GM23338 (cell line): ENCODE measurements at places on chromosomes 5 and 9.

DNA sequence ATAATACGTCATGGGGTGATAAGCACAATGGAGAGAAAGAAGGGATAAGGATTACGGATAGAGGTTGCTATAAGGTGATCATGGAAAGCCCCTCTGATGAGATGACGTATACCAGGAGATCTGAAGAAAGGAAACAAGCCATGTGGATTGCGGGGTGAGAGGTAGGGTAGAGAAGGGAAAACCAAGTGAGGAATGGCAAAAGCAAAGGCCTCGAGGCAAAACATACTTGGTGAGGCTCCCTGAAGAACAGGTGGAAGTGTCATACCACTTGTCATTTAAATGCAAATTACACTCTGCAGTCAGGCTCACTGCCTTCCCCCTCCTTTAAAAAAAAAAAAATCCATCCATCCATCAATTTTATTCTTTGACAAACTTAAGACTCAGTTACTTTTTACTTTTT lies 420.8 kb downstream of the RAB3C start:
- no peak overlapping the region for H3K4me3 ChIP-seq
- peak; percentile 68 for DNase-seq
- H3K4me1 ChIP-seq = peaks cover 18% of the 10 kb centered on the region
- H3K27me3 ChIP-seq = no peaks in the 10 kb centered on the region
- peak overlapping the region; percentile 48; the same call in 1 of the 2 replicates for H3K27ac ChIP-seq

GRCh38 chr5:159953609-159954008 lies 37.3 kb downstream of the ADRA1B start:
- no peak for DNase-seq
- H3K4me1 ChIP-seq = no peaks in the 10 kb centered on the region
- H3K27me3 ChIP-seq = no peaks in the 10 kb centered on the region
- H3K36me3 ChIP-seq = no peaks in the 10 kb centered on the region
- H3K27ac ChIP-seq = no peak overlapping the region
- no peak overlapping the region for H3K4me3 ChIP-seq

DNA sequence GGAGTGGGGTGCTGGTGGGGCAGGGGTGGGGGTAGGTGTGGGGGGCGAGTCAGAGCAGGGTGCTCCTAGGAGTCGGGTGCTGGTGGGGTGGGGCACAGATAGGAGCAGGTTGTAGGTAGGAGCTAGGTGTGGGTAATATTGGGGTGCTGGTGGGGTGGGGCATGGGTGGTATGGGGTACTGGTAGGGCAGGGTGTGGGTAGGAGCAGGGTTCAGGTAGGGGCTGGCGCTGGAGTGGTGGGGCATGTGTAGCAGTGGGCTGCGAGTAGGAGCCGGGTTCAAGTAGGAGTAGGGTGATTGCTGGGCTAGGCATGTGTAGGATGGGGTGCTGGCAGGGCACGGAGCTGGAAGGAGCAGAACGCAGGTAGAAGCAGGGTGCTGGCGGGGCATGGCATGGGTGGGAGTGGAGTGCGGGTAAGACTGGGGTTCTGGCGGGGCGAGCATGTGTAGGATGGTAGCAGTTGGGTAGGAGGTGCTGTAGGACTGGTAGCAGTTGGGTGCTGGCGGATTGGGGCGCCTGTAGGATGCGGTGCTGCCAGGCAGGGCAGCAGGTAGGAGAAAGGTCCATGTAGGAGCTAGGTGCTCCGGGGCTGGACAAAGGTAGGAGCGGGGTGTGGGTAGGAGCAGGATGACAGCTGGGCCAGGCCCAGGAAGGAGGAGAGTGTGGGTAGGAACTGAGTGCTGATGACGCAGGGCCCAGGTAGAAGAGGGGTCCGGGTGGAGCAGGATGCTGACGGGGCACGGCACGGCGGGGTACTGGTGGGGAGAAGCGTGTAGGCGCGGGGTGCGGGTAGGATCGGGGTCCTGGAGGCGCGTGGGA lies 105.5 kb upstream of the SIMC1 start:
- no peak overlapping the region for H3K27ac ChIP-seq
- H3K27me3 ChIP-seq = peaks cover 40% of the 10 kb centered on the region
- no peaks in the 10 kb centered on the region; the same call in 1 of the 2 replicates for H3K4me1 ChIP-seq

DNA sequence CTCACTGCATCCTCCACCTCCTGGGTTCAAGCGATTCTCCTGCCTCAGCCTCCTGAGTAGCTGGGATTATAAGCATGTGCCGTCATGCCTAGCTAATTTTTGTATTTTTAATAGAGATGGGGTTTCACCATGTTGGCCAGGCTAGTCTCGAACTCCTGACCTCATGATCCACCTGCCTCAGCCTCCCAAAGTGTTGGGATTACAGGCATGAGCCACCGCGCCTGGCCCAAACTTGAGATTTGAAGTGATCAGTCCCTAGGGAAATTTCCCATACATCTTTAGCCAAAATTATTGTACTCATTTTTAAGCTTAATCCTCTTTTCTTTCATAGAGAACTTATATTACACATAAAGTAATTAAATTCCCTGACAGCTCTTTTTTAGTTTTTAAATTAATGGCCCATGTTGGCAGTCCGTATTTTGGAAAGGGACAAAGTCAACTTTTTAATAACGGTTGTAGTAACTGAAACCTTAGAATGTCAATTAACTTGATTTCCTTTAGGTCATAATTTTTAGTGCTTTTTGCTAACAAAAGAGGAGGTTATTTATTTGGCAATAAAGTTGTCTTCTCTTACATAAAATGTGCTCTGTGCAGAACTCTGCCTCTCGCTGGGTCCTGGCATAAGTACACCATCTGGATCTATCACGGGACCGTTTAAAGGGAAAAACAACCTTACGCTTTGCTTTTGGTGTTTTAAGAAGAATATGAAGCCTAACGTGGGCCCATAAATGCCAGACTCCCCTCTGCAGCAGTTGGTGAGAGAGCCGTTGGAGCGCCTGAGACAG lies 142.3 kb upstream of the OTULINL start:
- peaks cover 2% of the 10 kb centered on the region for H3K36me3 ChIP-seq
- H3K27me3 ChIP-seq = no peaks in the 10 kb centered on the region
- H3K4me3 ChIP-seq = no peak overlapping the region

- DNase-seq = no peak
- no peak overlapping the region for H3K4me3 ChIP-seq
- no peak overlapping the region for H3K27ac ChIP-seq
- H3K4me1 ChIP-seq = no peaks in the 10 kb centered on the region
These were observed 29.2 kb upstream of the IL13 start for GRCh38 chr5:132628814-132629213.

DNA sequence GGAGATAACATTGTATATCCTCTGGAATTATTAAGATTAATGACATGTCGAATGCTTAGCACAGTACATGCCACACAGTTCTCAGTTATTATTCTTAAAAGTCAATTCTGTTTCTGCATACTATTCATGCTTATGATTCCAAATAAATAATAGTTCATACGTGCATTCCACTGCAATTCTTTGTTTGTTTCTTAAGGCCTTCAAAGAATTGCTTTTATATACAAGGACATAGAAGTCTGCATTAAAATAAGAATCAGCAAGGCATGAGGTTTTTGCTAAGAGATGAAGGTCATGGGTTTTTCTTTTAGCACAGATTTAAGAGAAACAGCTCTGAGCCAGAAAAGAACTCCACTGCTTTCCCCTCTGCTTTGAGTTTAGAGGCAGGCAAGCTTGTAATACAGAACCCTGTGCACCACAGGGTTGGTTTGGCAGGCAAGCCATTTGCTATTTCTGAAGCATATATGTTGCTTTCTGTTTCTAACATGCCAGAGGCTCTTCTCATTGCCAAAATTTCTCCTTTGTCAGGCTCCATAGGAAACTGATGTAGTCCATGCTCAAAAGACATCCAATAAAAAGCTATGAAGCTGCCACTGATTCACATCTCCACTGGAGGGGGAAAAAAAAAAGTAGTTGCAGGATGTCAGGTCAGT lies 420.6 kb upstream of the TYRP1 start:
- no peaks in the 10 kb centered on the region; the same call in 1 of the 2 replicates for H3K4me1 ChIP-seq
- H3K4me3 ChIP-seq = no peak overlapping the region
- no peaks in the 10 kb centered on the region for H3K36me3 ChIP-seq
- no peak for DNase-seq

GRCh38 chr5:78760770-78761169 lies 112.2 kb upstream of the LHFPL2 start:
- no peak overlapping the region for H3K4me3 ChIP-seq
- DNase-seq = peak; percentile 46
- H3K27ac ChIP-seq = no peak overlapping the region

GRCh38 chr5:52710310-52710971 lies 77.3 kb upstream of the ITGA1 start:
- no peak overlapping the region for H3K27ac ChIP-seq
- H3K36me3 ChIP-seq = no peaks in the 10 kb centered on the region
- H3K27me3 ChIP-seq = no peaks in the 10 kb centered on the region
- DNase-seq = no peak

DNA sequence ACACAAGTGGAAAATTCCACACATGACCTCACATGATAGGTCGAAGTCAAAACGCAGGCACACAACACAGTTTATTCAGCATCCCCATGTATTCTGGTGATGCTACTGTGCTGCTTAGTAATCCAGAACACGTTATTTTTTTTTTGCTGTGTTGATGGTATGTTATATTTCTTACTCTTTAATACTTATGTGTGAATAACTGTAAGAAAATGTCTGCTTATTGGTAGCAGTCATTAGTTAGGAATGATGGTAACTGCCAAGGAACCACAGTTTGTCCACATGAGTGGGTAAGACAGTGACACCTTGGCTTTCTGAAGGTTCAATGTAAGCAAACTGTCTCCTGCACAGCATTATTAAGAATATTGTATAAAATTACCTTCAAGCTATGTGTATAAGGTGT lies 107.7 kb upstream of the DAPK1 start:
- H3K4me1 ChIP-seq = peaks cover 35% of the 10 kb centered on the region
- no peak overlapping the region for H3K4me3 ChIP-seq
- no peak overlapping the region for H3K27ac ChIP-seq
- no peaks in the 10 kb centered on the region for H3K27me3 ChIP-seq
- no peaks in the 10 kb centered on the region for H3K36me3 ChIP-seq
- no peak for DNase-seq

DNA sequence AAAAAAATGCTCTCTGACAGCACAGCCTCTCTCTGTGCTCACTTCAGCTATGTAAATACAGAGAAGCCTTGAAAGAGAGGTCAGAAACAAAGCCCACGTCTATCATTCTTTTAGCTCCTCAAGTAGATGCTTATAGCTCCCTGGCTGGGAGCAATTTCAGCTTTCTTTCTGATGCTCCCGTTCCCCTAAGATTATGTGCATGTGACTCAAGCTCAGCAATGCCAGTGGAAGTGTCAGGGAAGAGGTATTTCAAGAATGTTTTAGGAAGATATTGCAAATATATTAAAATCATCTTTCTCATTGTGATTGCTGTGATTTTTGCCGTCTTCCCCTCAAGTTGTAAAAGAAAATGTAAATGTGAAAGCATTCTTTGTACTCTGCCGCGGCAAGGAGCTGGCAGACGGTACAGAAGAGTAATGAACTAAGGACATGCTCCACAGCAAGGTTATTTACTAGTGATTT lies 1353.7 kb upstream of the ACO1 start:
- H3K27me3 ChIP-seq = no peaks in the 10 kb centered on the region
- DNase-seq = peak; percentile 70
- peaks cover 49% of the 10 kb centered on the region for H3K4me1 ChIP-seq
- peak overlapping the region; percentile 61 for H3K27ac ChIP-seq
- peak overlapping the region; percentile 1; the same call in 1 of the 2 replicates for H3K4me3 ChIP-seq

GRCh38 chr9:12723409-12724028 lies 30.3 kb downstream of the TYRP1 start:
- H3K4me3 ChIP-seq = no peak overlapping the region
- H3K27ac ChIP-seq = no peak overlapping the region
- peak; percentile 10 for DNase-seq
- H3K4me1 ChIP-seq = peaks cover 5% of the 10 kb centered on the region; the same call in 1 of the 2 replicates
- H3K36me3 ChIP-seq = no peaks in the 10 kb centered on the region

GRCh38 chr5:129271308-129271707 lies 176.8 kb downstream of the ISOC1 start:
- H3K36me3 ChIP-seq = no peaks in the 10 kb centered on the region
- H3K27ac ChIP-seq = no peak overlapping the region

DNA sequence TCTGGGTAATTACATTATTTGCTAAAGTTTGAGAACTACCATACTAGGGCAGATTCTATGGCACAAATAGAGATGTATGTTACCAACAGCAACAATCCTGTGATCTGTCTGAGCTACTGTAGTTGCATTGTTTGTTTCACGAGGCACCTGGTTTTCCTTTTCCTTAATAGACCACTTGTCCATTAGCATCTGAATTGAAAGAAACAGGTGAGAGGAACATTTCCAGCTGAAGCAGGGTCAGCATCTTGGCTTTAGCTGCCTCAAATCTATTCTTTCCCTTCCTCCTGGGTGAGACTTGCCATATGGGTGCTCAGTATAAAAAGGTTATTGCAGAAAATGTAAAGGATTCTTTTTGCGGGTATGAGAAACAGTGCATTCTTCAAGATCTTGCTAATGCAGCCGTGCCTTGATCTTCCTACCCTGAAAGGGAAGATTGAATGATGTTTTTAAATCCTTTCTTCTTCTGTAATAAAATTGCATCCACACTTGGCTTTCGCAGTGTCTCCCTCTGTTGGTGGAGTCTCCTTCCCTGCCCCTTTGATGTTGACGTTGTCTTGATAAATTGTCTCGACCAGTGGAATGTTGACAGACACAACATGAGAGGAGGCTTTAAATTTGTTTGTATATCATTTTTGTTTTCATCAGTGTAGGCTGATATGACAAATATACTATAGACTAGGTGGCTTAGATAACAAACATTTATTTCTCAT lies 118.0 kb upstream of the BRINP1 start:
- H3K4me1 ChIP-seq = no peaks in the 10 kb centered on the region; the same call in 1 of the 2 replicates
- no peak overlapping the region for H3K4me3 ChIP-seq
- peak; percentile 55 for DNase-seq
- H3K27ac ChIP-seq = no peak overlapping the region
- no peaks in the 10 kb centered on the region for H3K36me3 ChIP-seq

- no peaks in the 10 kb centered on the region for H3K4me1 ChIP-seq
- H3K27ac ChIP-seq = no peak overlapping the region
- DNase-seq = no peak
These were observed 126.0 kb upstream of the DHFR start for GRCh38 chr5:80780761-80781285.

- H3K36me3 ChIP-seq = no peaks in the 10 kb centered on the region
- no peak overlapping the region for H3K4me3 ChIP-seq
- H3K4me1 ChIP-seq = no peaks in the 10 kb centered on the region
- no peaks in the 10 kb centered on the region for H3K27me3 ChIP-seq
These were observed 17.9 kb upstream of the DAPK1 start for GRCh38 chr9:87479801-87480201.

GRCh38 chr5:168227973-168228615 lies 63.4 kb upstream of the WWC1 start:
- no peaks in the 10 kb centered on the region for H3K27me3 ChIP-seq
- no peak overlapping the region for H3K4me3 ChIP-seq
- H3K4me1 ChIP-seq = peaks cover 4% of the 10 kb centered on the region; the same call in 1 of the 2 replicates
- no peak overlapping the region for H3K27ac ChIP-seq
- DNase-seq = no peak
